ENCODE measurements at places on chromosomes 5 and 9. TPM values are rescaled to one million over a fixed set of nuclear protein-coding genes. Genes with fewer than 3 reads are reported as not detected.
A peak's percentile ranks its signal among the peaks of the same experiment; 100 is the strongest.

The ADCY2 gene
- 39.1 TPM for polyA plus RNA-seq

The OR1Q1 gene
- polyA plus RNA-seq = not detected

The ANKRD34B gene
- 0.23 TPM for polyA plus RNA-seq

The AMBP gene
- polyA plus RNA-seq = 0.21 TPM

The NFIB gene
- polyA plus RNA-seq = 85.1 TPM

The PLEKHG4B gene
- 2.9 TPM for polyA plus RNA-seq

The ADGRD2 gene
- polyA plus RNA-seq = not detected

The SAXO1 gene
- 0.12 TPM for polyA plus RNA-seq

The WDR38 gene
- not detected for polyA plus RNA-seq

DNA sequence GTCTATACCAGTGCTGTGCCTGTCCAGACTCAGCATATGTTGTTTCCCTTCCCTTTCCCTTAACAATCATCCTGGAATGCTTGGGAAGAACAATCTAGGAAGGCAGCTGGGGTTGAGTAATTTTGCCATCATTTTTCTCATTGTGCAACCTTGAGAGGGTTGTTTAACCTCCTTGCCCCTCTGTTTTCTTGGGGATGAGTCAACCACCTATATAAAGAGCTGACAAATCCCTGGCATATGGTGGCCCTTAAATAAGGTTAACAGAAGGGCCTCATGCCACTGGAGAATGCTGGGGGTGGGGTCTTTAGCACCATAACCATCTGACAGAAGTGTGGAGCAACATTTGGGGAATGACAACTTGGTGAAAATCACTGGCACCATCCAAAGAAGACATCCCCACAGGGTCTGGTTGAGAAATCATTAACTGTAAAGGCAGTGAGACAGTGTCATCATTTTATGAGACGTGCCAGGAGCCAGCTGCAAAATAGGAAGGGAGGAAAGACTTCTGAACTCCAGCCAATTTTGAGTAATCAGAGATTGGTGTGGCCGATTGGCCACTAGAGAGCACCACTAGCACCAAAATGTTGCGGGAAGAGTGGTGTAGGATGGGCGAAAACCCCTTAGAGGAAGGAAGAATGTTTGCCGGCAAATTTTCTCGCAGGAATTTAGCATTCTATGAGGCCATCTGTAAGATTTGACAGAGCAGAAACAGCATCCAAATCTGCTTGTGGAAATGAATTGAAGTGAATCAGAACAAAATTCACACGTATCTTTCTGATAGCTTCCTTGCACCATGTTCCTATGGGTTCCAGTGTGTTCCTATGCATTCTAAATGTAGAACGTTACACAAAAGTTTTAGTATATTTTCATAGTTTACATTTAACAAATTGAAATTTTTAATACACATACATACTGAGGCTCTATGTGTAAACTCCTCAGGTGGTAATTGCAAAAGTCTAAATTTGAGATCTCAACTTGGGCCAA lies 113.8 kb downstream of the MSX2 start:
- peak; percentile 77 for DNase-seq

- peak; percentile 67 for DNase-seq
Observed at GRCh38 chr9:124282442-124283227, 24.9 kb downstream of the NEK6 start.

DNA sequence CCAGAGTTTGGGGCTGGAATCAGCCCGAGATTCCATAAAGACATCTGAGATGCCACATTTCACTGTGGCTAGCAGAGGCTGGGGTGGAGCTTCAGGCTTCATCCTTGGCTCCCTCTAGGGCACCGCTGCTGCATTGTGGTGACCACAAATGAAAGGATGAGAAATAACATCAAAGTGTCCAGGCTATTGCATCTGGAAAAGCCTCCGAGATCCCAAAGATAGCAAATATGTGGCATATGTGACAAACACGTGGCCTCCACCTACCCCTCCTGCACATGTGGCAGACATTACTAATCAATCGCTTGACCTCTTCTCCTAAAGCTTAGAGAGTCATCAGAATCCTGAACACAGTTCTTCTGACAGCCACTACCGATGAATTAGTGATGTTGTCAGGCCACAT lies 4.5 kb downstream of the SPARC start:
- DNase-seq = peak; percentile 48

DNA sequence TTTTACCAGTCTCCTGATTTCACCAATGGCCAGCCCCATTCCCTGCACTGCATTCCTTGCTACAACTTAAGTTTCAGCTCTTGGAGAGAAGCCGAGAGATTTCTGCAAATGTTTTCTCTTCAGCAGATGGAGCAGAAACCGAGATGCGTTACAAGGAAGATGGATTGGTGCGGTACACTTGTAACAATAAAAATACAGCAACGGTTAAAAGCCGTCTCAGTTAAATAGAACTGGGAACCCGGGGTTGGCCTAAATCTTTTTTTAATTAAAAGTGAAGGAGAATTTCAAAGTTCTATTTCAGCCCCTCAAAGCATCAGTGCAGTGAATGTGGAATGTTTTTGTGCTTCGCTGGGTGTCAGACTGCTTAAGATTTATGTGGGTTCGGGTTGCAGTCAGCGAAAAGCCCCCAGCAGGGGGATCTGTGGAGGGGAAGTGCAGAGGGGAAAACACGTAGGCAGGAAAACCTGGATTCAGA lies 19.8 kb downstream of the BRINP1 start:
- DNase-seq = peak; percentile 40

DNA sequence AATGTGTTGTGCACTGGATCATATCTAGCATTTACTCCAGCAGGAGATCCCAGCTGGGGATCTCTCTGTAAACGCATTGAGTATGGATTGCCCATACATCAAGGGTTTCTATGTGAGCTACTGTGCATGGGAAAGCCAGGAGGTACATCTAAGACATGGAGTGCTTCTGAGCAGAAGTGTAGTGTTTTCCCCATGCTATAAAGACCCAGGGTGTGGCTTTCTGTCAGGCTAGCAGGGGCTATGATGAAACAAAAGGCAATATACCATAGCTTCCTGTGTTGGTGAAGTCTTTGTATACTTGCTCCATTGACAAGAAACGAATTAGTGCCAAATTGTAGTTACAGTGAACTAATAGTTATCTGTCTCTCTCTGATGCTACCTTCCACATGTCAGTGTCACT lies 329.3 kb upstream of the TLE4 start:
- DNase-seq = no peak

DNA sequence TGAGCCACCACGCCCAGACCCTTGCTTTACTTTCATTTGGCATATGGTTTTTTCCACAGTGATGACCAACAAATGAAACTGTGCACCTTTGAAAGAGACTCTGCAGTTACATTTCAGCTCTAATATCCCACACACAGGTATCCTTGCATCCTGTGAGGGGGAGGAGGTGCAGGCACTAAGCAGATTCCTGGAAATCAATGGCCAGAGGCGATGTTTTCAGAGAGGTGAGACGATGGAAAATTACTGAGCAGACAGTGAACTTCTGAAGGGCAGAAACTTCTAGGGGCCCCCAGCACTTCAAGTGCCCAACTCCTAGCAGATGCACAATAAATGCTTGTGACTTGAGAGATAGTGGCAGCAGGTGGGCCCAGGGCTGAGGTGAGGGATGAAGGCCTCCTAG lies 29.8 kb upstream of the GNE start:
- no peak for DNase-seq

DNA sequence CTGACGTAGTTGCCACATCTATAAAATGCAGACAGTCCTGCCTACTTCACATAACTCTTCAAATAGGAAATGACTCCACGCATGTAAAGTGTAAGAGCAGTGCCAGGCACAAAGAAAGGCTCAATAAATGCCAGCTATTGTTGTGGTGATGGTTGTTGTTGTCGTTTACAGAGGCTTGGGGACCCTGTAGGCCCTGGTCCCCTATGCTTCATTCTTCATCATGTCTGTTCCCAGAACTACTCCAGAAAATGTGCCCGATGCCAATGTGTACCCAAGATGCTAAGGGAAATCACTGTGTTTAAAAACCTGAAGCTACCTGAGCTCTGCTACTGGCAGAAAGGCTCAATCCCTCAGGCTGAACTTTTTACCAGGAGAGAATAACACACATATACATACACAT lies 9.1 kb downstream of the SLIT3 start:
- DNase-seq = no peak

DNA sequence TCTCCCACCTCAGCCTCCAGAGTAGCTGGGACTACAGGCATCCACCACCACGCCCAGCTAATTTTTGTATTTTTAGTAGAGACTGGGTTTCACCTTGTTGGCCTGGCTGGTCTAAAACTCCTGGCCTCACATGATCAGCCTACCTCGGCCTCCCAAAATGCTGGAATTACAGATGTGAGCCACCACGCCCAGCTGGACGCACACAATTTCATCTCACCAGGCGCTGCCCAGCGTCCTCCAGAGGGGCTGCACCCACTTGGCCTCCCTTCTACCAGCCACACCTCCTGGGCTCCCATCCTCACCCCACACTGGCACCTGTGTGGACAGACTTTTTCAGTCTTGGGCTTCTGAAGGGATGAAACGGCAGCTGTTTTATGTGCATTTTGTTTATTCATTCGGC lies 3.8 kb upstream of the EXOC3 start:
- no peak for DNase-seq

- no peak for DNase-seq
Observed at GRCh38 chr5:118007262-118007661, 981.1 kb downstream of the DTWD2 start.

GRCh38 chr5:93355691-93356090 lies 225.3 kb downstream of the NR2F1-AS1 start:
- no peak for DNase-seq

GRCh38 chr9:133204335-133204992 lies 4.6 kb downstream of the OBP2B start:
- DNase-seq = no peak

DNA sequence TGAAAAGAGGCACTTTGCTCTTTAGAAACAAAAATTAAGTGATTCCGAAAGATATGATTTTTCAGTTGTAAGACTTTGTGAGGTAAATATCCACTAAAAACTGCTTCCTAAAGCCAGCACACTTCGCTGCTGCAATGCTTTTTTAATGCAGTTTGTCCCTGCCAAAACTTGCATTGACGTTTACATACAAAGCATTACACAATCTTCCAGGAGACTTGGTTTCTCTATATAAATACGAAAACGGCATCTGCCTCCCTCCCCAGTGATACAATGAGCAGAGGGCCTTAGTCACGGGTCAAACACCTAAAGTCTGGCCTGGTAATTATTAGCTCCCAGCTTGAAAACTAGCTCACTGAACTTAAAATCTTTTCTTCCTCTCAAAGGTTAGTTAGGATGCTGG lies 170.7 kb downstream of the TSSK1B start:
- DNase-seq = peak; percentile 90

- DNase-seq = peak; percentile 84
Observed at GRCh38 chr9:113536483-113537228, 73.1 kb downstream of the RGS3 start.

DNA sequence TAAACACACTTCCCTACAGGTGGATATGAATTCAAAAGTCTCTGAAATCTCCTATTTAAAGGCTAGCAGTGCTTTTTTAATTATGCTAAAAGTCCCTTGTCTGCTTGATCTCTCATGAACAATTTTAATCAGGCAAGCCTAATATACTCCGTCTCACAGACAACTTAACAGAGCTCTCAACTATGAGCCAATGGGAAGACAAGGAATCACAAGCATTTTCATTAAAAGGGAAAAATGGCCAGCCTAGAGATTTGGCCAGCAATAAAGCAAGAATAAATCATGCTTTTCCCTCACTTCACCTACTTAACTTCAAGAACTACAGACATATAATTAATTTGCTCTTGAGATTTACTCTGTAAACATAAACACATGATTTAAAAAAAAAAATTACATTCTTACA lies 78.0 kb downstream of the RFX3 start:
- DNase-seq = no peak

DNA sequence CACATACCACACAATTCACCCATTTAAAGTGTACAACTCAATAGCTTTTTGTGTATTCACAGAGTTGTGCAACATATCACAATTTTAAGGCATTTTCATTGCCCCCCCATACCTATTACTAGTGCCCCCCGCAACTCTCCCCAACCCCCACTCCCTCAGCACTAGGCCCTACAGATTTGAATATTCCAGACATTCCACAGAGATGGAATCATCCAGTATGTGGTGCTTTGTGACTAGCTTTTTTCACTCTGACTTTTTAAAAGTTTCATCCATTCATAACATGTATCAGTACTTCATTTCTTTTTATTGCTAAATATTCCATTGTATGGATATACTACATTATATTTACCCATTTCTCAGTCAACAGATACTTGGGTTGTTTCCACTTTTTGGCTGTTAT lies 102.9 kb upstream of the LRRTM2 start:
- DNase-seq = no peak

DNA sequence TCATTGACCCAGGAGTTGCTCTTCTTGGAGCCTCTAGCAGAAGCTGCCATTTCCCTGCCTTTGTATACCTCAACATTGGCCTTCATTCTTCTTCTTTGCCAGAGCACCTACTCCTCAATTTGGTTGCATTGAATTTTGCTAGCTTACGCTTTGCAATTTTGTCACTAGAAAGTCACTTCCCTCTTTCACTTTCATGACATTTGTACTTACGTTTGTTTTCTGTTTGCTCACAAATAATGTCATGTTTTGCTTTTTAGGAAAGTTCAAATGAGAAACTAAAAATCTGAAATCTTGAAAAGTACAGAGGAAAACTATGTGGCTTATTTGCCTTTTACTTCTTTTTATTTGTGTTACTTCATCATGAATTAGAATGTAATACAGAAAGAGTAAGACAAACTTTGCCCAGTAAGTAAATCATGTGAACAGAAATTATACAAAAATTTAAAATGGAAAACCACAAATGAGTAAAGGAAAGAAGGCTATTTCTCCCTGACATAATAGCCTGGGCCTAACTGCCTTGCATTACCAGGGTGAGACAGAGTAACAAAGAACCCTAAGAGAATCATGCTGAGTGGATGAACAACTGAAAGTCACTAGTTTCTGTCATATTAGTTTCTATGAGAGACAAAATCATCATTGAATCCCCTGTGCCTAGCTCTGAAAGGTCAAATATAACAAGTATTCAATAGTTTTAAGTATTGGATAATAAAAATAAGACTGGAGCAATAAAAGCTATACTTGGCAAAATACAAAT lies 7.4 kb upstream of the IFNA1 start:
- peak; percentile 8 for DNase-seq

DNA sequence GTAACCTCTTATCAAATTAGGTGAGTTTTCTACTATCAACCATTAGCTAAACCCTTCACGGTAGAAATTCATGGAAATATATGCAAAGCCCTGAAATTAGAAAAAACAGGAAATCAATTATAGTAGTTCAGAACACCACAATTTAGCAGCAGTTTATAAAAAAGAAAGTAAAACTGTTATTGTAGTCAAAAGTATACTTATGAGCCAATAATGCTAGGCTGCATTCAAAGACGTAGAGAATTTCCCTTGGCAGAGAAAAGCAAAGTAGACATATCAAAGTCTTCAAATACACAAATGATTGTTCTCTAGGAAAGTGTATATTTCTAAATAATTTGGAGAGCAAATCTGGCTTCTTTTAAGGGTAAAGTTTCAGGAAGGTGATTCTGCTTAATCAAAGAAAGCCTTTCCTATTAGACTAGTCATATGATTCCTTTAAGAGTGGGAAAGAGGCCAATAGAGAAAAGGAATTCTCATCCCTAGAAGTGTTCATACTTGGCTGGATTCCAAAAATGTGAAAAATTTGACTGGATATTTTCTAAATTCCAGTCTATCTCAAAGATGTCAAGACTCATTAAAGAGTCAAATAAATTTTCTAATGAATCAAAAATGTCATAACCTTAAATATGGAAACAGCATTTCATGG lies 185.5 kb downstream of the SMC2 start:
- DNase-seq = peak; percentile 65
